Stimulated activated CD8-positive, alpha-beta memory T cell treated with anti-CD3 and anti-CD28 coated beads, Interleukin-2, amount 100 ng/mL, for 1 hour (primary cell): ENCODE measurements at places on chromosomes 3 and 15.
A peak's percentile ranks its signal among the peaks of the same experiment; 100 is the strongest.

- DNase-seq: no peak
These were observed 39.4 kb upstream of the LIMD1 start for GRCh38 chr3:45555086-45555591.

- DNase-seq: no peak
These were observed 6.9 kb upstream of the RPL35A start for GRCh38 chr3:197942956-197943556.

DNA sequence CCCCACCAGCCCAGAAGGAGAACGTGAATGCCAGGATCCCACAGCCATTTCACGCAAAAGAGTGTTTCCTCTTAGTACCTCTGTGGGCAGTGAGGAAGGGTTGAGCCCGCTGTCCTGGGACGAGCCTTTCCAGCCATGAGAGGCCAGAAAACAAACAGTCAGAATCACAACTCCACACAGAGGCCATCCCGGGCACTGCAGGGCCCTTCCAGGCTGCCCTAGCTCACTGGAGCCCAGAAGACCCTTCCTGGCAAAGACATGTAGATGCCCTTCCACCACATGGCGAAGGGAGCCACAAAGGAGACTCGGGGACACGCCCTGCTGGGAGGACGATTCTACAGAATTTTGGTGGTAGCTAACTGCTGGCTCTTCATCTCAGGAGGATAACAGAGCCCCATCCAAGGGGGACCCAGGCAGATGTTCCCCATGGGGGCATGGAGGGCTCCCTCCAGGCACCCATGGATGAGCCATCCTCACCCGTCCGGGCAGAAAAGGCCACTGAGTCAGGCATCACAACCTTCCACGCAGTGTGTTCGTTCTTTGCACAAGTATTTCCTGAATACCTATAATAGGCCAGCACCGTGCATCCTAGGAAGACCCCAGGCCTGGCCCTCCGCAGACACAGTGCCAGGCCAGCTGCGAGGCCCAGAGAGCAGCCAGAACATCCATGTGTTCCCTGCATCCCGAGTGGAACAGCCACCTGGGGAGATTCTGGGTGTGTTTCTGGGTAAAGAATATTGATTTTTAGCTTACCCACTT is 47.2 kb downstream of the SLC12A8 start:
- DNase-seq: no peak

DNA sequence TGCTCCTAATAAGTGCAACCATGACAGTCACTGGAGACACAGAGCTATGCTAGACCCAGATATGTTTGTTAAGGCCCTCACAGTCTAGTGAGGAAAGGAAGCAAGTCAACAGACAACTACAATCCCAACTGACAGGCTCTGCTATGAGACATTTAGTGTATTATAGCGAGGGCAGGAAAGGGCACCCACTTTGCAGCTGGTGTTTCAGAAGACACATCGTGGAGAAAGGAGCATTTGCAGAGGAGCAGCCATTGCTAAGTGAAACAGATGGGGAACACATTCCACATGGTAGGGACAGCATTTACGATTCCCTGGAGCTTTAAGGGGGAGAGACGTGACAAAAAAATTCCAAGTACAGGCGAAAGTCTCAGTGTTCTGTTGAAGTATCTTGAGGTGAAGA is 685.6 kb downstream of the AGBL1 start:
- no peak for DNase-seq

GRCh38 chr15:66131831-66132230 is 121.7 kb downstream of the MEGF11 start:
- DNase-seq: no peak

DNA sequence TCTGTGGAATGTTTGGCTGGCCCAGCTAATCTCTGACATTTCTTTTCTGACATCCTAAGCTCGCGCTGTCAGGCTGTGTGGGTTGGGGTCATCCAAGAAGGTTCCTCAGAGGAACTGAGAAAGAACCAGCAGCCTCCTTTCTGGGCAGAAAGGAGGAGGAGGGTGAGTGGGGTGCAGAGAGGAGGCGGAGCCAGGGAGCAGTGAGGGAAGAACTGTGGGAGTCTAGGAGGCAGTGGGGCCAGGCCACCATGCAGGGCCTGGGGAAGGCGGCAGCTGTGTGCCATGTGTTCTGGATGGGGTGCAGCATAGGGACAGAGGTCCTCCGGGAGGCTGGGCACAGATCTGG is 5.3 kb downstream of the SEMA7A start:
- no peak for DNase-seq

DNA sequence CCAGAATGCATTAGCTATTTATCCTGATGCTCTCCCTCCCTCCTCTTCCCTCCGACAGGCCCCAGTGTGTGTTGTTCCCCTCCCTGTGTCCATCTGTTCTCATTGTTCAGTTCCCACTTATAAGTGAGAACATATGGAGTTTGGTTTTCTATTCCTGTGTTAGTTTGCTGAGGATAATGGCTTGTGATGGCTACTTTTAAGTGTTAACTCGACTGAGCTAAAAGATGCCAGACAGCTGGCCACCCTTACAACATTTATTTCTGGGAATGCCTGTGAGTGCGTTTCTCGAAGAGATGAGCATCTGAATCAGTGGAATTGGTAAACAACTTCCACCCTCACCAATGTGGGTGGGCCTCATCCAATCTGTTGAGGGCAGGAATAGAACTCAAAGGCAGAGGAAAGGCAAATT is 24.7 kb upstream of the TM2D3 start:
- no peak for DNase-seq

DNA sequence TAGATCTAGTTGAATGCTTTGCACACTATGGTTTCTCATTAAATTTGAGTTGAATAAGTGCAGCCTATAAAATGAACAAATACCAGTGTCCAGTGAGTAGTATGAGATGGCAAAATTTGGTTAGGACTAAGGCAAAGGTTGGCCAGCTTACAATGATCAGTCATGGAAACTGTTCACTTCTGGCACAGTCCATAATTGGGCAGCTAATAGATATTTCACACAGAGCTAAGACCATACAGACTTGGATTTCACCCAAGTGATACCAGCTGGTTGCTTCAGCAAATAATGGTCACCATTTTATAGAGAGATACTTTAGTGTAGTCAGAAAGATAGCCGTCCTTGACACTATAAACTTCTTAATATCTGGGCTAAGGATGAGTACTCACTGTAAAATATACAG is 15.7 kb downstream of the GAP43 start:
- DNase-seq: no peak

- DNase-seq: no peak
These were observed 5.6 kb upstream of the ZNF80 start for GRCh38 chr3:114242947-114243346.

DNA sequence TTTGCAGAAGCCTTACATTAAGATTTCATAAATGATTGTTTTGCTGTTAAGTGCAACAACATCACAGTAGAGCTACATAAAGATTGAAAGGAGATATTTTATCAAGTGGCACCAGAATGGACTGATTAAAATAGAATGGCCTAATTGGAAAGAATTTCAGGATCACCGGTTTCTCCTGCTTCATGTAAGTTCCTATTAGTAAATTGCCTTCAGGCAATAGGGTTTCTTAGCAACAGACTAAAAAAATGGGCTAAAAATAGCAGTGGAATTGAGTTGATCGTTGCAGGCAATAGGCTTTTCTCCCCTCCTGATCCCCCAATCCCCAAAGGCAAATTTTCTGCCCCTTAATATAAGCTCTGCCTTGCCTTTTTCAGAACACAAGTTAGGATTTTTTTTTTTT is 917 bp downstream of the LNP1 start:
- no peak for DNase-seq

DNA sequence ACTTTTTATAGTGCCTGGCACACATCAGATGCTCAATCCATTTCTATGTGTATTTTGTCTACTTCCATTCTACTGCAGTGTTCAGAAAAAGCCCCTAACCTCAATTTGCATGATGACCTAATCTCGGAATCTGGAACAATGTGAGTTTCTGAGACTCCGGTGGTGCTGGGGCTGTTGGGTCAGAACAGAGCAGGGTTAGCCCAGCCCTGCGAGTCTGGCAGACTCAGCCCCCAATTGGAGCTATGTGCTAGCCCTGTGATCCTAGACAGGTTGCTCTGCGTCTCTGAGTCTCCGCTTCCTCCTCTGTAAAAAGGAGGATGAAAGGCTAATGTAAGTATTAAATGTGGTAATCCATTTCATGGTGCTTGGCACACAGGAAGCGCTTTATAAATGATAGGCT is 95.0 kb upstream of the ICE2 start:
- no peak for DNase-seq

GRCh38 chr3:105956306-105956705 is 87.5 kb upstream of the CBLB start:
- DNase-seq: no peak

- DNase-seq: no peak
These were observed 53.9 kb upstream of the GRM7 start for GRCh38 chr3:6806991-6807390.

DNA sequence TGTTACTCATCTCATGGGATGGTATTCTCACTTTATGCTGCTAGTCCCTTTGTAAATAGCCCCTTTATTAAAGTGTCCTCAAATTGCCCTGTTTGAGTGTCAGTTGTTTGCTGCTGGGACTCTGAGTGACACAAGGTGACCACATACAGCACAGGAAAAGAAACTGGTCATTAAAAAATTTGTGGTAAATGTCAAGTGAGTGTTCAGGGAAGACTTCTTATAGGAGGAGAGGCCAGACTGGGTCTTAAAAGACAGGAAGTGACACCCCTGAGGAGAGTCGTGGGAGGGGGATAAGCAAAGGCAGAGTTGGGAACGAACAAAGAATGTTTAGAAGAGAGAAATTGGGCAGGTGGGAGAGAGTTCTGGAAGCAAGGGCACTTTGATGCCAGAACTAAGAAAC is 35.2 kb downstream of the CCR3 start:
- no peak for DNase-seq

- DNase-seq: no peak
These were observed 8.8 kb downstream of the NUDT16 start for GRCh38 chr3:131390331-131390730.

- no peak for DNase-seq
These were observed 171.6 kb downstream of the CD47 start for GRCh38 chr3:107919239-107919638.

DNA sequence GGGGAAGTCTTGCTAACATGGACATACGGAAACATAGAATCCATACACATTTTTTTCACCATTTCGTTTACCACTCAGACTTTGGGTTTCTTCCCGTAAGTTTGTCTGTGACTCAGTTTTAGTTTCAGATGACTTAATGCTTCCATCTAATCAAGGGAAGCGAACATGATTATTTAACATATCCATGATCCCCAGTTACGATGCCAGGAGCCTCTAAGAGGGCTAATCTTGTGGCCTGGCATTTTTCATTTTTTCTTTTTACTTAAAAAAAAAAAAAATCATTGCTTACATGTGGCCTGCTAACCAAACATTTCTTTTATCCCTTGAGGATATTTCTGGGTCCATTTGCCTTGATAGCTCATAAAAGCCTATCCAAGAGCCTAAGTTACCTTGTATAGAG is 20.2 kb upstream of the PLOD2 start:
- no peak for DNase-seq

DNA sequence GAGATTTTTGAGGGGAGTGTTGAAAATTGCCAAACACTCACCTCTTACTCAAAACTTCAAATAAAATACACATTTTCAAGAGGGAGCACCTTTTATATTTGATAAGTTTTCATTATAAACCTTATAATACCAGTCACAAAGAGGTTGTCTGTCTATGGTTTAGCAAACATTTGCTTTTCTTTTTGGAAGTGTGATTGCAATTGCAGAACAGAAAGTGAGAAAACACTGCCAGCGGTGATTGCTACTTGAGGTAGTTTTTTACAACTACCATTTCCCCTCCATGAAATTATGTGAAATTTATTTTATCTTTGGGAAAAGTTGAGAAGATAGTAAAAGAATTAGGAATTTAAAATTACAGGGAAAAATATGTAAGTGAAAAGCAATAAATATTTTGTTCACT is 20.1 kb downstream of the DIPK2A start:
- DNase-seq: no peak

- DNase-seq: no peak
These were observed 861 bp upstream of the RFT1 start for GRCh38 chr3:53131096-53131495.

DNA sequence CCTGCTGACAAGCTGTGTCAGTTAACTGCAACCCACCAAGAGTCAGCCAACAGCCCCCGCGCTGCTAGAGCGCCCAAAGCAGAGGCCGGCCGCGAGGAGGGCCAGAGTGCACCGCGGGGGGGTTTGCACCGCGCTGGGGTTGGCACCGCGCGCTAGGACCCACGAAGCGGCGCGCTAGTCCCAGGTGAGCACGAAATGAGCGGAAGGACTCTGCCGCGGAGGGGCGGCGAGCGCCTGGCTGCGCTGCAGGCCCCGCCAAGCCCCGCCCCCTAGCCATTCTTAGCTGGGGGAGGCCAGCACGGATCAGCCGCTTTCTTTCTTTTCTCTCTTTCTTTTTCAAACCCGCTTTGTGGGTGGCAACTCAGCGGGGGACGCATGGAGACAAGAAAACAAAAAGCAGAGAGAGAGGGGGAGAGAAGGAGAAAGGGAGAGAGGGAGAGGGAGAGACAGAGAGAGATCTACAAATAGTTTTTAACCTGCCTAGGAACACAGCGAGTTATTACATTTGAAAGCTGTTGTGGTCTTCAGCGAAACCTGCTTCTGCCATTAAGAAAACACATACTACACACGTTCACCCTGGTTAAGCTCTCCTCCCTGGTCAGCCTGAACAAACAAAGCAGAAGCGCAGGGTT is 6.9 kb upstream of the FOXB1 start:
- peak; percentile 31 for DNase-seq

DNA sequence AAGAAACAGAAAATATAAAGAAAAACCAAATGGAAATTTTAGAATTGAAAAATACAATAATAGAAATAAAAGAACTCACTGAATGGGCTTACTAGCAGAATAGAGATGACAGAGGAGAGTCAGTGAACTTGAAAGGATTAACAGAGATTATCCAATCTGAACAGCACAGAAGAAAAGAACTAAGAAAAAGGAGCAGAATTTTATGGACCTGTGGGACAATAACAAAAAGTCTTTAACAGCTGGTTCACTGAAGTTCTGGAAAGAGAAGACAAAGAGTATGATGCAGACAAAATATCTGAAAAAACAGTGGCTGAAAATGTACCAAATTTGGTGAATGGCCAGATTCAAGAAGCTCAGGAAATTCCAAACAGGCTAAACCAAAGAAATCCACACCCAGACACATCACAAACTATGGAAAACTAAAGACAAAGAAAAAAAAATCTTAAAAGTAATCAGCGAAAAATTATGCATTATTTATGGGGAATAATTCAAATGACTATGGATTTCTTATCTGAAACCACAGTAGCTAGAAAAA is 9.7 kb upstream of the GNB5 start:
- no peak for DNase-seq

DNA sequence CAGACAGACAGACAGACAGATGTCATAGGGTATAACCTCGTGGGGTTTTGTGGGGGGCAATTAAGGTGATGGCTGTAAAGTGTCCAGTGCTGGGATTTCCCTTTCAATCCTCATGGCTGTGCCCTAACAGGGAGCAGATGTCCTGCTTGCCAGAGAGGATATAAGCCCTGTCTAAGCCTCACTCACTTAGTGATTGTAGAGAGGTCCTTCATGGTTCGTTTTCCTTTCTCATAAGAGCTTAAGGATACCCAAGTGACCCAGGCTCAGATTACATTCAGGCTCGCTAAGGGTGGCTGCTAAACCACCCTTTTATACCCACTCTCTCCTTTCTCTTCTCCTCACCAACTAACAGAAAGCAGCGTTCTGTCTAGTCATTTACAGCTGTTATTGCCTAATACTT is 19.2 kb downstream of the LYSMD2 start:
- no peak for DNase-seq
